ENCODE measurements at places on chromosomes 3 and 15.

DNA sequence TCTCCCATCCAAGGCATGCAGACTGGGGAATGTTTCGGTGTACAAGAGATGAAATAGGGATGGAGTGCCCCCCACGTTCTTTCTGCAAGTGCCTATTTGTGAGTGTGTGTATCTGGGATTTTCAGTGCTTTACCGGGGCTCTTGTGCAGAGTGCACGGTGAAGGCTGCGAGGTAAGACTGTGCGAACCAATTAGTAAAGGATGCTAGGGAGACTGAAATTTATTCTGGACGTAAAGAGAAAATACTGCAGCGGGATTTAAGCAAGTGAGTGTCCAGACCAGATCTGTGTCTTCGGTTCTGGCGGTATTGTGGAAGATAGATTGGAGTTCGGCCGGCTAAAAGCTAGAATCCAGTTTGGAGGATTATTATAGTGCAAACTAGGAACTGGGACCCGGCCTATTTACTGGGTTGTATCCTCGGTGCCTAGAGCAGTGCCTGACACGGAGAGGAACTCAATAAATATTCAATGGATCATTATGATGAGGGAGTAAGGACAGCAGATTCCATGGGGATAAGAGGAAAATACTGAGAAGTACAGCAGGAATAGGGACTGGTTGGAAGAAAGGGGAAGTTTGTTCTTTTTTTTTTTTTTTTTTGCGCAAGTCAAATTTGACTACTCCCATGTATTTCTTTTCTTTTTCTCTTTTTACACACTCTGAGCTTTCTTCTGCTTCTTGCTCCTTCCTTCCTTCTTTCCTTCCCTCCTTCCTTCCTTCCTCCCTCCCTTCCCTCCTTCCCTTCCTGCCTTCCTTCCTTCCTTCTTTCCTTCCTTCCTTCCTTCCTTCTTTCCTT lies 580 bp upstream of the MAGEF1 start:
- DNase-seq: no peak

DNA sequence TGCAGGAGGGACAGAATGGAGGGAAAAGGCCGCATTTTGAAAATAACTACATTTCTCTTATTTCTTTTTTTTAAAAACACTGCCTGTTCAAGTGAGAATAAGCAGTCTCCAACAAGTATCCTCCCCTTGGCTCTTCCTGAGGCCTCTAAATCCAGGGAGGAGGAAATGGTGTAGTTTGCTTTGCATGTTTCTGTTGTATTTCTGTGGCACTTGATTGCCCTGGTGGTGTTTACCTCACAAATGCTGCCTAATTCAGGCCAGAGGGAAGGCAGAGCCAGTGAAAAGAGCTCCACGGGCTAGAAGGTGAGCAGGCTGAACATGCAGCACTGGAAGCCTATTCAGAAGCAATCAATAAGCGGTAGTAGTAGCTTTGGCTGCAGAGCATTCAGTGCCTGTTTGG lies 149.3 kb upstream of the ATP11B start:
- no peak for DNase-seq

DNA sequence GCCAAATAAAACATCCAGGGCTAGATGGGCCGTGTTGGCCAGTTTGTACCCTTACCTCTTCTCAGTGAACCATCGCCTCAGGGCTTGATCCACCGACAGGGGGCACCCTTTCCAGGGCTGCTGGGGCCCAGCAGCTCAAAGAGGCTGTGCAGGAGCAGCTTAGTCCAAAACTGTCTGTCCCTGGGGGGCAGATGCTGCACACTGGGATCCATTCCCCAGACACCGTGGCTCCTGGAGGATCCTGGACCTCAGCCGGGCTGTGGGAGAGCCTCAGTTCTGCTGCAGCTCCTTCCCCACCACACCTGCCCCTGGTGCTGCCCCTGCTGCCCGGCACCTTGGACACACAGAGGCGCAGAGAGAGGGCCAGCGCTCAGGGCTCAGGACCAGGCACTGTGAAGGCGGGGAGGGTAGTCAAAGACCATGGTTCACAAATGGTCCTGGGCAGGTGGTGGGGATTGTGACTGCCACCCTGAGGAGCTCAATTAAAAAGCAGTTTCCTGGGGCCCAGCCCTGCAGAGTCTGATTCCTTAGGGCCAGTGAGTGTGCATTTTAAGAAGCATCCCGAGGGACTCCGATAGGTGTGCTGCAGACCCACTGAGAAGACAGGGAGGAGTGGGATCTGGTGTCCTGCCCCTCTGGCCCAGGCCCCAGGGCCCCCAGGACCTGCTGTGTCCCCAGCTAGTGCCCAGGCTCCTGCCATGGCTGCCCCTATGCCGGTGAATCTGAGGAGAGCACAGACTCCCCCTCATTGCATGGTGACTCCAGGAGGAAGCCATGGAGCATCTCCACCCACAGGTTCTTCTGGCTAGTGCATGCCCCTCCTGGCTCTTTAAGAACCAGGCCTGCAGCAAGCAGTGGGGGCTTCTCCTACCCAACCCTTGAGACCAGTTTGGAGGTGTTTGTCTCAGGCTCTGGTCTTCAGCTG lies 86.5 kb upstream of the PRR20G start:
- peak; percentile 34 for DNase-seq

DNA sequence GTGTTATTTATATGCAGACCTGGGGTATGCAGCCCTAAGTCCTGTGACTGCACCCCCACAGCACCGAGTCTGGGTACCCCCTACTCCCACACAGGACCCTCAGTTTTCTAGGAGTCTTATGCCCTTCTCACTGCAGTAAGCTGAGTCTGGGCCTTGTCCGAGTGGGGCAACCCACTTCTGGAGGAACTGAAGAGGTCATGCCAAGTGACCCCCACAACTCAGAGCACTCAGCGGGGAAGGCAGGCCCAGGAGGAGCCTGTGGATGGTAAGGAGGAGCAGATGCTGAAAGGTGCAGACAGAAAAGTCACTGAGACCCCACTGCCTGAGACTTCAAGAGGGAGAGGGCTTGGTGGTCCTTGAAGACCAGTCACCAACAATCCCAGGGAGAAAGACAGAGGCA lies 56.1 kb upstream of the FGD5 start:
- DNase-seq: no peak

DNA sequence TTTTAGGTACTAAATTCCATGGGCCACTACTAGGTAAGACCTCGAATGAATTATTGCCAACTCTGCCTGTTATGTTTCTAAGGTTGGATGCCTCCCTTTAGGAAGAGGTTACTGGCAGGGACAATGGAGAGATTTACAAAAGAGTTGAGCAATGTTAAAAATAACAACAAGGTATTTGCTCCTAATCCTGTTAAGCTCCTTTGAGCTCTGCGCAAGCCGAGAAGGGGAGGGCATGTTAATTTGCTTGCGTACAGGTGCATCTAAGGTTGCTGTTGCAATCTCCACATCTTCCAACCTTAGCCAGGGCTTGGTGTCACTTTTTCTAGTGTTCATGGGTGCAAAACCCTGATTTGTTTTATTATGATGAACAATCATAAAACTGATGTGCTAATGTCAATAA lies 161.5 kb upstream of the TPM1 start:
- no peak for DNase-seq

DNA sequence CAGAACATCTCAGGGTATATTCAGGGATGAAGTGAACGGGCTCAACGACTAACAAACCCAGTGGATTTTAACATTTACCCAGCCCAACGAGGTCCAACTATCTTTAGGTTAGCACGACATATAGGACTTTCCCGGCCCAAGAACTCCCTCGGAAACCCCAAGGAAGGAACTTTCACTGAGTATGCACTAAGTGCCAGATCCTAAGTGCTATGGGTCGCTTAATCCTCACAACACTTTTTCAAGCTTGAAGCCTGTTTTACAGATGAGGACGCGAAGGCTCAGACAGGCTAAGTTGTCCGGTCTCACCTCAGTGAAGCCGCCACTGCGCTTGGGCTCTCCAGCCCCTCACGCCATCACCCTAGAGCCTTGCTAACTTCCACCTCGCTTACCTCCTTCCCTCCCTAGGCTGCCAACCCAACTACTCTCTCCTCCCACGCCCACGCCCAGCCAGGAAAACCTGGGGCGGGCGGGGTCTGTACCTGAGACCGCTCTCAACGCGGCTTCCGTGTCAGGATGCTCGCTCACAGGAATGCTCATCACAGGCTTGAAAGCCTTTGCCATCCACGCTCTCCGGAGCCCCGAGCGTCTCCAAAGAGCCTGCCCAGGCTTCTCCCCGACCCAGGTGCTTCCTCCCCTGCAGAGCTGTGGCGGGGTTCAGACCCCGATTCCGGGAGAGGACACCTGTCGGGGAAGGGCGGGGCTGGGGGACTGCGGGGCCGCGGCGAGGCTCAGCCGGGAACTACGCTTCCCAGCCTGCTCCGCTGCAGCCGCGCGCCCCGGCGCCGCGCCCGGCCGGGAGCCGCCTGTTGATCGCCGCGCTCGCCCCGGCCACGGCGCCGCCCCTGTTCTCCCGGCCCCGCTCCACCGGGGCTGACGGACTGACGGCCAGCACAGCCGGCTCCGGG lies at the start of gene TMOD2:
TMOD2 (plus strand) TSS at position 806 of the 905 bp plus-strand sequence. CDS start 14,845 bp downstream, outside the sequence.
- DNase-seq: peak; percentile 82

DNA sequence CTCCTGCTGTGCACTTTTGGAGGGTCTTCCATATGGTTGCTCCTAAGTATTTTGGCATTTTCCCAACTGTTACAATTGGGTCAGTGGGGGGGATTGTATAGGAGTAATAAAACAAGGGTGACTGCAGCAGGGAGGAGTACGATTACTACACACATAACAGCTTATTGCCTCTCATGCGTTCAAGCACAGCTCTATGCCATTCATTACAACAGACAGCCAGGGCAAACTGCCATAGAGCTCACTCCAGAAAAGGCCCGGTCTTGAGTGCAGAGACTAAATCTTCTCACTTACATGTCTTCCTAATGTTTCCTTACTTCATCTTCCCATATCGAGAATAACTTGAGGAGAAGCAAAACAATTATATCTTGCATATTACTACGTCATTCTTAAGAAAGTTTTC lies 1.4 kb upstream of the CHMP2B start:
- DNase-seq: no peak
